ENCODE measurements at places on chromosomes 1 and 21.

GRCh38 chr21:29149808-29150425 lies 19.5 kb downstream of the MAP3K7CL start:
- DNase-seq = no peak

- no peak for DNase-seq
Observed at GRCh38 chr1:169779970-169780369, 14.7 kb downstream of the METTL18 start.

DNA sequence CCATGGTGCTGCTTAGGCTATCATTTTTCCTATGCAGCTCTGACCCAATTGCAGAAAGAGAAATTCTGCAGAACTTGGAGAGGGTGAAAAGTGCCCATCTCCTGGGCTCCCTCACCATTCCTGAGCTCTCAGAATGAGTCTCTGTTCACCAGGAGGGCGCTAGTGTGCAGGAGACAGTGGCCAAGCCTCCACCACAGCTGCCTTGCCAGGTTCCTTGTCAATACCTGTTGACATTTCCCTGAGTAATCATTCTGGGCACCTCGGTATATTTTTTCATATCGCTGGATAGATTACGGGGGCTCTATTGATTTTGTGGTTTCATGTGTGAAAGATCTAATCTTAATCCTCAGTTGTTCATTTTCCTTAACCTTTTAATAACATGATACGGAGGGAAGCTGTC lies 13.0 kb upstream of the C8B start:
- DNase-seq = no peak

DNA sequence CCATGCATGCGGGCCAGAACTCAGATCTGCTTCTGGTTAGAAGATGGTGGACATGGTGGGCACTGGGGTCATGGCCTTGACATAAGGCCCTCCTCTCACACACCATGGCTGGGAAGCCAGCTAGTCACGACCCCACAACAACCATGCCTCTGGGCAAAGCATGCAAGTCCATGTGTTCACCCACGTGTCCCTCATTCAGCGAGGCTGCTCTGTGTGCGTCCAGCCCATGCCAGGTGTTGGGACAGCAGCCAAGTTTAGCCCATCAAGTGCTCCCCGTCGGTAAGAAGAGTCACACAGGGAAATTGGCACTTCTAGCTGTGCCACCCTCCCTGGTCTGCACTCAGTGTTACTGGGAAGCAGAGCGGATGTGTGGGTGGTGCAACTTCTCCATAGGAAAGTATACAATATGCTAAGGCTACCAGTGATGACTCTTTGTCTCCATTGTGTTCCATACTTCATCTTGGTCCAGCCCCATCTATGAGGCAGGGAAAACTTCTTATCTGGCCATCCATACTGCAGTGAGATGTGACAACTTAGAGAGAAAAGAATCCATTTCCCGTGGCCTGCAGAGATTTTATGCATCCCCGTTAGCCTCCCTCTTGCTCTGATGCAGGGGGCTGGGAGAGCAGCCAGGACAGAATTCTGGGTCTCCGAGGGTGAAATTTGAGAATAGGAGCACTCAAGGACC lies 198.0 kb downstream of the GRIK3 start:
- no peak for DNase-seq

DNA sequence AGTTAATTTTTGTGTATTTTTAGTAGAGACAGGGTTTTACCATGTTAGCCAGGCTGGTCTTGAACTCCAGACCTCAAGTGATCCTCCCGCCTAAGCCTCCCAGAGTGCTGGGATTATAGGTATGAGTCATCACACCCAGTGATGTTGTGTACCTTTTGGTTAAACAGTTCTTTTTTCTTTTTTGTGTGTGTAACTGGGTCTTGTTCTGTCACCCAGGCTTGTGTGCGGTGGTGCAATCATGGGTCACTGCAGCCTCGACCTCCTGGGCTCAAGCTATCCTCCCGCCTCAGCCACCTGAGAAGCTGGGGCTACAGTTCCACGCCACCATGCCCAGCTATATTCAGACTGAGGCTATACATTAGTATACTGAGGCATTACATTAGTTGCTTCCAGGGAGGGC lies 37.8 kb downstream of the GABPB2 start:
- DNase-seq = no peak

DNA sequence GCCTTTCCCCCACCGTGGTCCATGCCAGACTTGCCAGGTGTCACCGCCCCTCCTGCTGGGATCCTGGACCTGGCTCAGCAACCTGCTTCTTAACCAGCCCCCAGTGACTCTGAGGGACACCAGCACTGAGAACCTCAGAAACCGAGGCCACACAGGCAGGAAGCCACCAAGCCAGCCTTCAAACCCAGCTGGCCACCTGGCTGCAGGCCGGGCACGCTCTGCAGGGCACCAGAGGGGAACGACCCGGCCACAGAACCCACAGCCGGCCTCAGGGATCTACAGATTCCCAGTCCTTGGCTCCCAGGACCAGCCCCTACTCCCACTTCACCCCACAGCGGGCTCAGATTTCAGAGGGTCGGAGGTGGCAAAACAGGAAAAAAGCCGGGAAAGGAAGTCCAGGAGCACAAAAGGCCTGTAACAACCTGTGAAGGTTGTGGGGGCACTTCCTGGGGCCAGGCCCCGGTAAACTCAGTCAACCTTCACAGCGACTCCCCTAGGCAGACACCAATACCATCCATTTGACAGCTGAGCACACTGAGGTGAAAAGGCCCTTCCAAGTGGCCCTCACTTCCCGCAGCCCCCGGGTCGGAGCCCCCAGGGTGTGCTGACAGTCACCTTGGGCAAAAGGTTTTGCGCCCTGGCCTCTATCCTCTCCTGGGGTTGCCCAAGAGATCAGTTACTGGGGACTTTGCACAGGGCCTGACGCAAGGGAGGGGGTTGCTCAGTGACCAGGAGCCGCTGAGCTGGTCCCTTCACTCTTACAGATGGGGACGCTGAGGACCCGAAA lies 14.1 kb downstream of the RUNX3 start:
- DNase-seq = no peak

- no peak for DNase-seq
Observed at GRCh38 chr1:51642739-51643142, 25.8 kb downstream of the OSBPL9 start.

GRCh38 chr1:150836129-150836773 lies 28.2 kb upstream of the CTSK start:
- no peak for DNase-seq

DNA sequence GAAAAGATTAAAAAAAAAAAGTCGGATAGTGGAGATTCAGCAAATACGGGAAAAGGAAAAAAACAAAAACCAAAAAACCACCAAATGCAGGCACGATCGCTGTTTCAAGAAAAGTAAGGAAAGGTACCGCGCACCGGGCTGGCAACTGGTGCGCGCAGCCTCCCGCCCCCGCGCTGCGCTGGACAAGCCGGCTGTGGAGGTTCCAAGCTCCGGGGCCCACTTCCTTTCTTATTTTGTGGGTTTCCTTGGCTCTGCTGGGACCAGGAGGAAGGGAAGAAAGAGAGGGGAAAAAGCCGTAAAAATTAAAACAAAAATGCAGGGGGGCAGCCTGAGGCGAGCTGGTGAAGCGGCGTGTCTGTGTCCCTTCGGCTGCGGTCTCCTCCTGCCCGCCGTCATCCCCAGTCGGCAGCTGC lies 233 bp downstream of the ADAMTS5 start:
- peak; percentile 5 for DNase-seq

DNA sequence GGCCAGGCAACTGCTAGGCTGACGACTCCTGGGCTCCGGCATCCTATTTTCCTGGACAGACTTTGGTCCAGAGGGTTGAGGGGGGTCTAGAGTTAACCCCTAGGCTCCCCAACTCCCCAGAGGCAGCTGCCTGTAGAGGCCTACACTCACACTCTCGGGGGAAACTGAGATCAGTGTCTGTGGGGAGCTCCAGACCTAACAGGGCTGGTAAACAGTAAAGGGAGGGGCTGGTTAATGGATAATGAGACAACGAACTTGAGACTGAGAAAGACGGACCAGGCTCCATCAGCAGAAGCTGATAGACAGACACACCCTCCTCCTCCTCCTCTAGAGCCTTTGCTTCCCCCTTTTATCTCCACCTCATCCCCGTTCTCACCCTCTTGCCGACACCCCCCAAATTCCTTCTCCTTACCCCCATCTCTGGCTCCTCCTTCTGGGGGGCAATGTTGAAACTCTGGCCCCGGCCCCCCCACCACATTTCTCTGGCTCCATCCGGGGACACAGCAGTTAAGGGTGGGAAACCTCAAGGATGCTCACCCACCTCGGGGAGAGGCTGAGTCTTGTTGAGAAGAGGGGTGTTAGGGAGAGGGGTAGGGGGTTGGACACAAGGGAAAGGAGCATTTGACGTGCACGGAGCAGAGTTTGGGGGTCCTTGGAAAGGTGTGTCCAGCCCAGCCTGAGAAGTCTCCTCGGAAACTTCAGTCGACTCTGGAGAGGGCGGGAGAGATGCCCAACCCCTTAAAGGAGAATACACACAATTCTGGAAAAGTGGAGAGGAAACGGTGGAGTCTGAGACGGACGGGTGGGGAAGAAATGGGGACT lies at the start of gene MTMR11:
Gene MTMR11 (minus strand): TSS at position 710 of the 822 bp plus-strand sequence. CDS start 232 bp downstream, at position 478.
- DNase-seq = peak; percentile 42

- DNase-seq = no peak
Observed at GRCh38 chr1:25675729-25676476, 59.3 kb downstream of the MAN1C1 start.

- DNase-seq = no peak
Observed at GRCh38 chr21:26199456-26199855, 28.9 kb upstream of the APP start.

- DNase-seq = no peak
Observed at GRCh38 chr1:98055457-98055856, 134.6 kb upstream of the DPYD start.

DNA sequence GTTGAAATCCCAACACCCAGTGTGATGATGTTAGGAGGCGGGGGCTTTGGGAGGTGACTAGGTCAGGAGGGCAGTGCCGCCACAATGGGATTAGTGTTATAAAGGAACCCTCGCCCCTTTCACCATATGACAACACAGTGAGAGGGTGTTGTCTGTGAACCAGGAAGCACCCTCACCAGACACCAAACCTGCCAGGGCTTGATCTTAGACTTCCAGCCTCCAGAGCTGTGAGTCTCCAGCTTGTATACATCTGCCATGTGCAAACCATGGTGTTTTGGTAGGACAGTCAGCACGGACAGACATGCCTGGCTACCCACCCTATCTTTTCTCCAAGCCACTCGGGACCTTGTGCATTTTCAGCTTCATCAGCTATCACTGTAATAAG lies 4.0 kb downstream of the TRIM11 start:
- DNase-seq = no peak

- DNase-seq = no peak
Observed at GRCh38 chr1:2137257-2138121, 57.1 kb downstream of the FAAP20 start.

DNA sequence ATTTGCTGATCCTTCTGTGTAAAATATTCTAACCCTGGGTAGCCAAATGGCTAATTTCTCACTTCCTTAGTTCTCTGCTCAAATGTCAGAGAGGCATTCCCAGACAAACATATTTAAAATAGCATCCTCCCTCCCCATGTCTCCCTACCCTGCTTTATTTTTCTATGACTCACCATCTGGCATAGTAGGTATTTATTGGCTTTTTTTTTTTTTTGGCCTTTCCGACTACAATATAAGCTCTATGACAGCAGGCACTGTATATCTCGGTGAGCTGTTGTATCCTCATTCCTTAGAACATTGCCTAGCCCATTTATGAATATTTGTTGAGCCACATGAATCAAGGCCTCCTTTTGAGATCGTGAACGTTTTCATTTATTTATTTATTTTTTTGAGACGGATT lies 1.5 kb upstream of the NEK7 start:
- peak; percentile 50 for DNase-seq

- no peak for DNase-seq
Observed at GRCh38 chr1:7373251-7373650, 397.8 kb upstream of the VAMP3 start.

DNA sequence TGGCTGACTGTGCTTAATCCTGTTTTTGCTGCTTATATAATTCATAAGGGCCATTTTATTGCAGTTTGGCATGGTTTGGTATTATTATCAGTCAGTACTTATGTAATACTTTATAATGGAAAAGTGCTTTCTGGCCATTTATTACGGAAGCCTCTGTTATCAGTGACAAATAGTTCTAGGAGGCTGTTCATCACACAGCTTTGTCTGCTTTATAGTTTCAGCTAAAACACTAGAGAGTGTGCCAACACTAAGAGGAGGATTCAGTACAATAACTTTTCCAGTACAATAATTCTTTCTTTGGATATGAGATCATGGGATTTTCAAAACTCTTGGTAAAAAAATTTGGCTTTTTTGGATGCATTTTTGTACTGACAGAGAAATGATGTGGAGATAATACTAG lies 102.9 kb upstream of the PTGFR start:
- no peak for DNase-seq

GRCh38 chr1:87226341-87226760 lies 102.3 kb upstream of the LMO4 start:
- DNase-seq = peak; percentile 5

- DNase-seq = no peak
Observed at GRCh38 chr21:36021251-36021837, 39.0 kb downstream of the SETD4 start.

- DNase-seq = no peak
Observed at GRCh38 chr21:20883408-20883800, 114.8 kb upstream of the NCAM2 start.

DNA sequence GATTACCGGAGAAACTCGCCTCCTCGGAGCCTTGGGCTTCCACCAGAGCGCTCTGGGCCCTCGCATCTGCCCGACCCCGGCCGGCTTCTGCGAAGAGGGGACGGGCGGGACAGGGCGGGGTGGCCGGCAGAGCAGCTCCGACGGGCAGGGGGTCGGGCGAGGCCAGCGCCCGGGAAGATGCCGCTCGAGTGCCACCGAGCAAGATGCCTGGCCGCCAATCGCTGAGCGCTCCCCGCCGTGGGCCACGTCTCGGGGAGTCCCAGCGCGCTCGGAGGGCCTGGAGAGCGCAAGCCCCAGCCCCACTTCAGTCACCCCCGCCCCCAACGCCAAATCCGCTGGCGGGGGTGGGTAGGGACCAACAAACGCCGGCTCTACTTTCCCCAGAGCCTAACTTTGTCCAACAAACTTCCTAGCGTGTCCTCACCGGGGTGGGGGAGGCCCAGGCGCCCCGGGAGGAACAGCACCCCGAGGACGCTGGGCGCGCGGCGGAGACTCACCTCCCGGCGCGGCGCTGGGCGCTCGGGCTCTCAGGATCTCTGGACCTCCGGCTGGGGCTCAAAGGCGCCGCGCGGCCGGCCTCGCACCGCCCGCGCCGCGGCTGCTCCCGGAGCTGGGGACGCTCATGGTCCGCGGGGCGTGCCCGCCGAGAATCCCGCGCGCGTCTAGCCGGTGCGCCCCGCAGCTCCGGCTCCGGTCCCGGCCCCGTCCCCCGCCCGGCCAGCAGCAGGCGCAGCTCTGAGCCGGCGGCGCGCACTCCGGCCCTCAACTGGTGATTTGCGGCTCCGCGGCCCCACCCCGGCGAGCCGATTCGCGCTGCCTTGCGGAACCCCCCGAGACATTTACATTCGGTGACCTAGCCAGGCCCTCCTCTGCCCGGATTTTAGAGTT lies at the start of gene BCAR3:
Gene BCAR3 (minus strand): TSS at position 737 of the 888 bp plus-strand sequence. CDS start 6,907 bp downstream, outside the sequence.
- peak; percentile 61 for DNase-seq

All from SK-MEL-5 (cell line).